ENCODE measurements at places on chromosomes 3 and 15. TPM values are rescaled to one million over a fixed set of nuclear protein-coding genes. Genes with fewer than 3 reads are reported as not detected.

GRCh38 chr15:100727291-100727851 is 125.0 kb downstream of the ASB7 start:
- peak; percentile 64 for DNase-seq

- no peak for DNase-seq
Observed at GRCh38 chr3:177448987-177449359, 251.7 kb upstream of the TBL1XR1 start.

- DNase-seq: peak; percentile 10
Observed at GRCh38 chr3:169811631-169812331, 889 bp upstream of the LRRIQ4 start.

DNA sequence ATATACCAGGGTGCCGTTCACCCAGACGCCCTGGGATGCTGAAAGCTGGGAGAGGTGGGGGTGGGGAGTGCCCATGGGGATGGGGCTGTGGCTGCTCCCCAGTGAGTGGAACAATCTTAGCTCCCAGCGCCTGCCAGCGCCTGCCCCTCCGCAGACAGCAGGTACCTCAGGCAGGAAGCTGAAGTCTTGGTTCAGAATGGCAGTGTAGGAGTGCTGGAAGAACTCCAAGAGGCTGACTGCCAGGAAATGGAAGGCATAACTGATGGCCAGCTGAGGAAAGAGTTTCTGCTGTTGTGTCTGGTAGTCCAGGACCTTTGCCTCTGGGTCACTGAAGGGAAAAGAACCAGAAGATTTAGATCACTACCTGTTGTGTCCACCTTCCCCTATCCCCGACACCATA is 8.4 kb downstream of the ACOX2 start:
- peak; percentile 45 for DNase-seq

GRCh38 chr3:151709847-151710246 is 23.9 kb upstream of the AADACL2 start:
- DNase-seq: no peak

DNA sequence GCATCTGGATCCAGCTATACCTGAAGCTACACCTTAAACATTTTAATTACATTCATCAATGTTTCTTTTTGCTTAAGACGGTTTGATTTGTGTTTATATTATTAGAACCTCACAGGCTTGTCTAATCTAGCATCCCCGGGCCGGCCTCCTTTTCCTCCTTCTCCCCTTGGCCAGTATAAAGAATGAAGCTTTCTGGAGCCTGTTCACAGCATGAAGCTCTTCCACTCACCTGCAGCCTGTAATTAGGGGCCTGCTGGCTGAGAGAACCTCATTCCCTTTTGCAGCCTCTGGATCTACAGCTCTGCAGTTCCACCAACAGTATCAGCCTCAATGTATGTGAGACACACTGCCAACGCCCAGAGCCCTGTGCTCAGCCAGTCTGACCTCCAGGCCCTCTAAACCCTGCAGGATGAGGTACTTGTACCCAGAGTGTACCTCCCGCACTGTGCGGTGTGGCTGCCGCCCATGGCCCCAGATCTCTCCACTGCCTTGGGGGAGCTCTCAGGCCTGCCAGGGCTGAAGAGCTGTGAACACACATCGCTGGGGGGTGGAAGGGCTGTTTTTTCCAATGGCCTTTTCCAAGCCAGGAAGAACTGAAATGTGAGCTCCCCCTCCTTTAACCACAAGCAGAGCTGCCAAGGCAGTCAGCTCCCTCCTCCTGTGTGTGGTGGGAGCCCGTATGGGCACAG is 114.7 kb upstream of the ALDH1A3 start:
- no peak for DNase-seq

- DNase-seq: no peak
Observed at GRCh38 chr15:78209646-78210348, 24.6 kb downstream of the ACSBG1 start.

DNA sequence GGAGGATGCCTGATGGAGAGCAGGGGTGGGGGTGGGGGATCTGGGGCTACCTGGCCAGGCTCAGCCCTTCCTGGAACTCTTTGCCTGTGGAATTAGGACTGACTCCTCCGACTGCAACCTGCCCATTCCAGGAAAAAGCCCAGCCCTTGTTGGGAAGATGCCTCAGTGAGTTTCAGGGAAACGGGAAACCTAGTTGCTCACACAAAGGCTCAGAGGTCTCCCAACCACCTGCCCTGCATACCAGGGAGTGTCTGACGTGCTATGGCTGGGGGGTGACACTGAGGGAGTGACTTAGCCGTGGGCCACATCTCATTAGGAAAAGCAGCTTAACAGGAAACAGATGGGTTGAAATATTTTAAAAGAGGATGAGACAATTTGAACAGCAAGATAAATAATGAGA is 27.9 kb downstream of the CYP8B1 start:
- DNase-seq: no peak

DNA sequence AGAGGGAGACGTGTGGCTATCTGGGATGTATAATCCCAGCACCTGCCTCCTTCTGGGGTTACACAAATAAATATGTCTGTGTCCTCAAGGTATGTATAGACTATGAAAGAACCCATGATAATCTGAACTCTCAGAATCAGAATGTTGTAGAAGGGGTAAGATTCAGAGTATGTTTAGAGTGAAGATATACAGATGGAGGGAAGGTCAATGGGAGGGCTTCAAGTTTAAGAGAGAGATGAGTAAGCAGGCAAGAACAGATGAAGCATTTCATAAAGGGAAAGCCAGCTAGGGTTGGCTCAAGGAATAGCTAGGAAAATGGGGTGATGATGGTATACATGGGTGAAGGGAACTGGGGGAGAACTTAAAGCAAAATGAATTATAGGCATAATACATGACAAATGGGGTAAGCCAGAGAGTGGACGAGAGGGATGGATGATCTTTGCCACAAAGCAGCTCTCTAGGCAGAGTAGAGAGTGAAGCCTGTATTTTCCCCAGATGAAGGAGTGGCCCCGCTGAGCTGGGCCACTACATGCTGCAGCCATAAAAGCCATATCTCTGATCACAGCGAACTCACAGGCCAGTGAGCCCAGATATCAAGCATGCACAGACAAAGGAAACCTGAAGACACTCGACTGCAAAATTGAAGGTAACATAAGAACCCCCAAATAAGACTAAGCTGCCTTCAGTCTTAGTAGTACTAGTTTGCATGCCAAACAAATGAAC is 15.9 kb upstream of the ZBTB38 start:
- DNase-seq: no peak

- DNase-seq: no peak
Observed at GRCh38 chr3:177618873-177619733, 421.8 kb upstream of the TBL1XR1 start.

DNA sequence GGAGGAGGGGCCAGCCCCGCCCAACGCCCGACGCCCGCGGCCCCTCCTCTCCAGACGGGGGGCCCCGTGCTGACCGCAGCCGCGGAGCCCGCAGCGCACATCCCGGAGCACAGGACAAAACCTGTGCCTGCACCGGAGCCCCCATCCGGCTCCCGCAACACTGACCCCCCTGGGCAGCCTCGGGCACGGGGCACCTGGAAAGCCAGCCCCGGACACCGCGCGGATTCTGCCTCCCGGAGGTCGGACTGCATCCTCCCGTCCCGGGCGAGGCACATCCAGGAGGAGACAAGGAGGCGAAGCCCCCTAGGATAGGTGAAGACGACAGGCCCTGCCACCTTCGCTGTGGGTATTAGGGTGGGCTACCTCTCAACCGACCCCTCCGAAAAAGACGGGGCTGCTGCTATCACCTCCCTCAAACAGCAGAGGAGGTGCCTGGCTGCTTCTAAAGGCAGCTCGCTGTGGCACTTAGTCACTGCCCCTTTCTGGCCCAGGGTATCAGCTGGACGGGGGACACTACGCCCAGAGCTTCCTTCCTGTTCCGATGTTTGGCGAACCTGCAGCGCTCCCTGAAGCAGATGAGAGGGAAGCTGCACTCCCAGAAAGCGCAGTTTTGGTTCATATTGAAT is 10.6 kb downstream of the XXYLT1 start:
- no peak for DNase-seq

GRCh38 chr3:164620423-164620822 is 457.9 kb downstream of the SI start:
- DNase-seq: no peak

GRCh38 chr3:197242784-197243432 is 55.5 kb downstream of the DLG1 start:
- peak; percentile 42 for DNase-seq

GRCh38 chr15:89656116-89656815 is 999 bp upstream of the KIF7 start:
- DNase-seq: no peak

GRCh38 chr3:86938416-86939105 is 52.4 kb downstream of the VGLL3 start:
- DNase-seq: no peak

The LRRC2 gene
- polyA plus RNA-seq: 0.34 TPM

The FBXW12 gene
- polyA plus RNA-seq: not detected

The DGKG gene
- 0.09 TPM for polyA plus RNA-seq

The CASR gene
- not detected for polyA plus RNA-seq

The DNAH12 gene
- not detected for polyA plus RNA-seq

All from foreskin keratinocyte (primary cell).